ENCODE measurements at places on chromosomes 16 and 17.

GRCh38 chr17:9204637-9205329 is 183.5 kb downstream of the NTN1 start:
- DNase-seq, result no peak

- DNase-seq, result no peak
Observed at GRCh38 chr16:47387026-47387734, 73.7 kb downstream of the ITFG1 start.

GRCh38 chr17:67421869-67422273 is 44.8 kb downstream of the PITPNC1 start:
- DNase-seq, result no peak

DNA sequence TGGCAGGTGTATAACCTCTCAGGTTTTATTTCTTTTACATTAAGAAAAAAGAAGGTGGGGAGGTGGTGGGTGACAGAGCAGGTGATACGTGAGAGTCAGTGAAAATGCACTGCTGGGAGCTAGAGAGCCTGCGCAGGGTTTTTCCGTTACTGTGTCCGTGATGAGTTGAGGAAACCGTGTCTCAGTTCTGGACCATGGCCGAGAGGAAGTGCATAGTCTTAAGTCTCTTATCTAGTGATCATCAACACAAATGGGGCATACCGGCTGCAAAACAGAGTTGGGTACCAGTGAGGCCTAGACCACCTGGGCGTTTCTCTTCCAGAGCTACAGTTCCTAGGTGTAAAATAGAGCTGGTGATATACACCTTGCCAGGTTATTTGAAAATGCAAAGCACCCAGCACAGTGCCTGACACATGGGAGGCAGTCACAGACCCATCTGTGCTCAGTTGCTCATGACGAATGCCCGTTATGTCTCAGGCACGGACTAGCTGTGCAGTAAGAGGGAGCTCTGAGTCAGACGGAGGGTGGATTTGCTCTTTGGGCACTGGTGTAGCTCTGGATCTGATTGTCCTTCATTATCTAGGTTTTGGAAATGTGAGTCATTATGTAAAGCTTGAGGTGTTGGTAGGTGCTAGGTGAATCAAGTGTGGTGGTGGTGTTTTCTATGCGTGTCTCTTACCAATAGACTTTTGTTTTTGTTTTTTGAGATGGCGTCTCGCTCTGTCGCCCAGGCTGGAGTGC is 60.9 kb downstream of the RPTOR start:
- peak; percentile 73 for DNase-seq

DNA sequence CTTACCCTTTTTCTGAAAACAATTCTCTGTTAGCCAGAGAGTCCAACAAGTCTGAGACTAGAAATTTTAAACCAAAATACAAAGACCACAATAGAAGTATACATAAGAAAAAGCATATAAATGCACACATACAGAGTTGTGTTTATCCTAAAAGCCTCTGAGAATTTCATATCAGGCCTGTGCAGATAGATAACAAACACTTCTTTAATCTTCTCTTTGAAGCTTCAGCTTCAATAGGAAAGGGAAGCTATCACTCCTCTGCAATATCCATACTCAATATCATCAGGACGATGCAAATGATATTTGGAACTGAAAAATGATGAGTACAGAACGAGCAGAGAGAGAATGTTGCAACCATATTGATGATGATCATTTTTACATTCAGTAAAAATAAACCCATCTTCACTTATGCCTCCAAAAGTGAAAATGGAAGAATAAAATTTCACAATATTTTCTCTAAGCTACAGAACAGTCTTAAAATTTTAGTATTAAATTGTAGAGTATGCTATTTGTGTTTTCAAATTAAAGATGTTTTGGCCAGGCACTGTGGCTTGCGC is 61.6 kb downstream of the SKAP1 start:
- DNase-seq, result no peak

DNA sequence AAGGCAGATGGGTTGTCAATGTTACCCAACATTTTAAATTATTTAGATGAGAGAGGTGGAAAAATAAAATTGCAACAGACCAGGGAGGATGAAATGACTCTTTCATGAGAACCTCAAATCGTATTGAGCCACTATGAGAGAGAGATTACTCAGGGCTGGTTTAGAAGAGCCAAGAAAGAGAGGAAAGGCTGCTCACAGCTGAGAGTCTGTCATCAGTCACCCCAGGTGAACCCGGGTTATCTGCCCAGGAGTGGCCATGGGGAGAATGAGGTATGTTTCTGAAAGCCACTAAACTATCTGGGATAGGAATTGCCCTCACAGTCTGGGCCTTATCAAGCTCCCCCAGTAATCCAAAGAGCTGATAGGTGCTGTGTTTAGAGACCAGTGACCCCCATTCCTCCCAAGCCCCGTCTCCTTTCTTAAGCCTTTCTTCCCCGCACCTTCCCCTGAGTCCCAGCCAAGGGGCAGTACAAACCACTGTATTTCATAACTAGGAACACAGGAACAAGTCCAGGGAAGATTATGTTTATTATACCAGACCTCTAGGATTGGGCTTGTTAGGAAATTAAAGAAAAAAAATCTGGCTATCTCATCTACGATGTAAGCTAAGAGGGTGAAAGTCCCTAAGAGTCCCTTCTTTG is 158.9 kb upstream of the NOL11 start:
- no peak for DNase-seq

DNA sequence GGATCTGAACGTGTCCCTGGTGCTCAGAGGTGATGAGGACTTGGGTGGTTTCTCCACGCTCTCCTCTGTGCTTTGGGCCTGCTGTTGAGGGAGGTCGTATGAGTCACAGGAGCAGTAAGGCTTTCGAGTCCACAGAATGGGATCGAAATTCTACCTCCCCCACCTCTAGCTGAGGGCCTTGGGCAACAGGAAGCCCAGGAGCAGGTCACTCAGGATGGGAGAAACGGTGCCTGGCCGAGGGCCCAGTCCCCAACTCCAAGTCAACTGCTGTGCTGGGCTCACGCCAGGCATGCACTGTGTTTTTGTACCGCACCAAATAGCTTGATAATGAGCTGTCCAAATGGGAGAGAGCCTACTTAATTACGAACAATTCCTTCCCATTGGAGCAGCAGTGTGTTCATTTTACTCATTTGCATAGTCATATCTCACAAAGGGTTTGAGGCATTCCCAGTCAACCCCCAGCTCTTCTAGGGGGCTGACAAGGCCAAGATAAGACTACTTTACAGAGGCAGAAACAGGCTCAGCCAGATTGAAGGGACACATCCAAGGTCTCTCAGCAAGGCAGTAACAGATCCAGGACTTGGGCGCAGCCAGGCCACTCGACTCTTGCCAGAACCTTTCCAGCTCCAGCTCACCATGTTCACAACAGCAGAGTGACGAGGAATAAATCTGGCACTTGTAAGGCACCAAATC is 53.6 kb downstream of the WNT3 start:
- no peak for DNase-seq

GRCh38 chr17:7650509-7651096 is at the start of gene ATP1B2:
TSS of gene ATP1B2 (plus strand) at chr17:7650926. CDS start at chr17:7651519, 593 bp downstream.
- peak; percentile 75 for DNase-seq

DNA sequence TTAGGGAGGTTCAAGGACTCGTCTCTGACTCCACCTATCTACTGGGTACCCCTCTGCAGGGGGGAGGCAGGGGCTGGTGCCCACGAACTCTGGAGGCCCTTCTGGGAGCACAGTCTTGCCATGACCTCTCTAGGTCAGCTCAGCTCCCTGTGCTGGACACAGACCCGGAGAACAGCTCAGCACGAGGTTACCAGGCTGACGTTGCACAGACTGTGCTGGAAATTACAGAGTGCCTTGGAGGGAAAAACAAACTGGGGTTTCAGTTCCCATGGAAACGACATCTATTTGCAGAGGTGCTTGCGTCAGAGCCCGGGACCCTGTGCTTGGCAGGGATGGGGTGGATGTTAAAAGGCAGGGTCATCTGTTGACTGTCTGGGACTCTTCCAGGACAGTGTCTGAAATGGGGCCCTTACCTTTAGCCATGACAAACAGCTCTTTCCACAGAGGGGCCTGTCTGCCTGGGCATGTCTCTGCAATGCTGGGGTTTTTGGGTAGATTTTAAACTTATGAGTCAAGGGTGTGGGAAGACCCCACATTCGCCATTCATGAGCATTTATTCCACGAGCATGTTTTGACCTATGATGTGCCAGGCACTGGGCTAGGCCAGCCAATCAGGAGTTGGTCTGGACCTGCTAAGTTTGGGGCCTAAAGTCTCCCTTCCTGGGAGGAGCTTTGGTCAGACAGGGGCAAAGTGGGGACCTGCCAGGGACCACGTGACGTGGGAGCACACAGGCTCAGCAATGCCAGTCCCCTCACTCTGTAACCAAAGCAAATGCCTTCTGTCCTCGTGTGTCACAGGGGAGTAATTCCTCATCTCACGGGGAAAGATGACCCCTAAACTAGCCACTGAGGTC is 22.5 kb downstream of the CCR7 start:
- peak; percentile 84 for DNase-seq

- DNase-seq, result no peak
Observed at GRCh38 chr16:88882358-88883030, 16.0 kb upstream of the PABPN1L start.

DNA sequence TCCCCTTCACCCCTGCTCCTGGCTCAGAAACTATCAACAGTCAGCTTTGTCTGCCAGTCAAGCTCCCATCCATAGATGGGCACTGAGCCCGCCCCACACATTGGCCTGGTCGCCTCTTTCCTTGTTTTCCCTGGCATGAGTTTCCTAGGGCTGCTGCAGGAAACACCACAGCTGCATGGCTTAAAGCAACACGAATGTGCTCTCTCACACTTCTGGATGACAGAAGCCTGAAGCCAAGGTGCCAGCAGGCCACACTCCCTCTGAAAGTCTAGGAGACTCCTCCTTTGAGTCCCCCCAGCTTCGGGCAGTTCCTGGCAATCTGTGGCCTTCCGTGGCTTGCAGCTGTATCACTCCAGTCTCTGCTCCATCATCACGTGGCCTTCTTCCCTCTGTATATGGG is 69.9 kb downstream of the TBC1D16 start:
- DNase-seq, result no peak

DNA sequence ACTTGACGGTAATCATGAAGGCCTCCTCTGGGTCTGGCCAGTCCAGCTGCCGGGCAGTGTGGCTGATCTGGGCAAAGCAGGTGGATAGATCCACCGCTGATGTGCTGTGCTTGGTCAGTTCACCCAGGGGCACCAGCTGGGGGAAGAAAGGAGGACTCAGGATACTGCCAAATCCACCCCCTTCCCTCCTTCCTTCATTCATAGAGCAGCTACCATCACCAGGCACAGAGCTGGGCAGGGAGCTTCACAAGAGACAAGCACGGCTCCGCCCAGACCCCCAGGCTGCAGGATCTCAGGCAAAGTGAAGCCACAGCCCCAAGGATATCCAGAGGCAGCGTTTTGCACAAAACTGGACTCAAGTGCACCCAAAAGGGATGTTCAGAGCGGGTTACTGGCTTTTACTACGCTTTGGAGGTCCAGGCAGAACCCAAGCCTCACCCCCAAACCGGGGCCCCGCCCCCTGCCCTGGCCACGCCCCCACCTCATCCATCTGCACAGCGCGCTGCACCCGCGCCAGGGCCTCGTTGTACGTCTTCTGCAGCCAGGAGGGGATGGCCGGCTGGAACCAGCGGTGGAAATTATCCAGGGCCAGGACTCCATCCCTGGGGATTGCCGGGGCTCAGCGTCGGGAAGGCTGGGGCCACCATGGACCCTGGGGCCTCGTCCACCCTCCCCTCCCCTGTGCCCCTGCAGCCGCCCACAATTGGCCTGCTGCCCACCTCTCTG is 9.1 kb downstream of the UNC13D start:
- DNase-seq, result peak; percentile 32

- peak; percentile 17 for DNase-seq
Observed at GRCh38 chr16:11976850-11977375, 379 bp downstream of the SNX29 start.

DNA sequence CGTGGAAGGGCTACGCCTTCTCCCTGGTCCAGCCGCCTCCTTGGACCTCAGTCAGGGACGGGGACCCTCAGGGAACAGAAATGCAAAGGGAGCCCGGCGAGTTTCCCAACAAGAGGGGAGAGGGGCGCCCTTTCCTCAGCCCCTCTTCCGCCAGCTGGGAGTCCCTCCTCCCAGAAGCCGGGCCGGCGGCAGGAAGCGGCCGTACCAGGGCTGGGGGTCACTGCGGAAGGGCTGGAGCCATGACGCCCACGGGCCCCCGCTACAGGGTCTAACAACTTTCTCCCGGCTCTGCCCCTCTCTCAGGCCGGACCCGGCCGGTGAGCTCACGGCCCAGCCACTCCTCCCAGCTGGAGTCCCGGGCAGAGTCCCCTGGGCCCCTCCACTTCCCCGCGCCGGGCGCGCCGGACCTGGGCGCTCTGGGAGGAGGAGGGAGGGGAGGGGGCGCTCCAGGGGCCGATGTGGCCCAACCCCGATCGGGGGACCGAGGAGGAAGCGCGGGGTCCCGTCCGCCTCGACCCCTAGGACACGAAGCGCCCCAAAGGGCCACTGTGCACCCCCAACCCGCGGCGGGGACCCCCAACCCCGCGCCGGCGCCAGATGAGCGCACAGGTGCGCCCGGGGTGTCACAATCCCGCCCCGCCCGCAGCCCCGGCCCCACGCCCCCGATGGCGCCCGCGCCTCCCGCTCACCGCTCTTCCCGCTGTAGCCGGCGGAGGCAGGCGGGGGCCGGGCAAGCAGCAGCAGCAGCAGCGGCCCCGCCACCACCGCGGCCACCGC is 578 bp downstream of the PGAP6 start:
- DNase-seq, result peak; percentile 39

DNA sequence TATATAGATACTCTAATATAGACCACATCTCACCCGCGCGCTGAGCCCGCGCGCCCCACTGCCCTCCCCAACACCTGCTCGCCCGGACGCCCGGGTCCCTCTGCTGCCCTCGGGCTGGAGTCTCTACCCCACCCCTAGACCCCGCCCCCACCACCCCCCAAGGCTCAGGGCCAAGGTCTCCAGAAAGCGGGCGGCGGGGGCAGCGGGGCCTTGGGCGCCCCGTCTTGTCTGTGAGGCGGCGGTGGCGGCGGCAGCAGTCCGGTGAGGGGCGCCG is 2.6 kb downstream of the HES7 start:
- DNase-seq, result no peak

DNA sequence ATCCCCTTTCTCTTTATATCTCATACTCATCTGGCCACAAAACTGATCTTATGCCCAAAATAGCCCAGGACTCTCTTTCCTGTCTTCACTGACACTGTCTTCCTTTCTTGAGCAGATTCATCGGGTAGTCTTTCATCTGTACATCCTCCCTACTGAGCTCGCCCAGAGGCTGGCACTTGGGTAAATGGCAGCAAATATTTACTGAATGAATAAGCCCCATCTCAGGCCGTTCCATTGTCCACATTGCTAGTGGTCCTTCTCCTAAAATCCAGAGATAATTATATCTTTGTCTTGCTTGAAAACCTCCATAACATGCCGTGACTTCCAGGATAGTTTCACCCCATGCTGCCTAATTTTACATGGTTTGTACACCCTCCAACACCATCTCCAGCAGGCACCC is 158.1 kb upstream of the SDK2 start:
- DNase-seq, result no peak

GRCh38 chr16:57899771-57900661 is 70.9 kb downstream of the CNGB1 start:
- peak; percentile 81 for DNase-seq

GRCh38 chr16:9176547-9177418 is 85.3 kb downstream of the HAPSTR1 start:
- DNase-seq, result no peak

DNA sequence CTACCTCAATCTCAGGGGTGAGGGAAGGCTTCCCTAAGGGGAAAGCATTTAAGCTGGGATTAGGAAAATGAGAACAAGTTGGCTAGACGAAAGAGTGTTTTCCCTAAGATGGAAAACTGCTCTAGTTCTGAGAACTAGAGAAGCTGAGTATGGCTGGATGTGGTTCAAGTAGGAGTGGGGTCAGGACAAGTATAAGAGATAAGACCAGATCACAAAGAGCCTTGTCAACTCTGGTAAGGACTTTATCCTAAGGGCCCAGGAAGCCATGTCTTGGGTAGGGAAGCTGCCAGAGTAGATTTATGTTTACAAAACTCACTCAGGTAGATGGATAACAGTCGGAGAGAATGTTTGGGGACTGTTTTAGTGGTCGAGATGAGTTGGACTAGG is 1.7 kb downstream of the ANKS4B start:
- no peak for DNase-seq
